ENCODE measurements at places on chromosomes 7 and 10.

DNA sequence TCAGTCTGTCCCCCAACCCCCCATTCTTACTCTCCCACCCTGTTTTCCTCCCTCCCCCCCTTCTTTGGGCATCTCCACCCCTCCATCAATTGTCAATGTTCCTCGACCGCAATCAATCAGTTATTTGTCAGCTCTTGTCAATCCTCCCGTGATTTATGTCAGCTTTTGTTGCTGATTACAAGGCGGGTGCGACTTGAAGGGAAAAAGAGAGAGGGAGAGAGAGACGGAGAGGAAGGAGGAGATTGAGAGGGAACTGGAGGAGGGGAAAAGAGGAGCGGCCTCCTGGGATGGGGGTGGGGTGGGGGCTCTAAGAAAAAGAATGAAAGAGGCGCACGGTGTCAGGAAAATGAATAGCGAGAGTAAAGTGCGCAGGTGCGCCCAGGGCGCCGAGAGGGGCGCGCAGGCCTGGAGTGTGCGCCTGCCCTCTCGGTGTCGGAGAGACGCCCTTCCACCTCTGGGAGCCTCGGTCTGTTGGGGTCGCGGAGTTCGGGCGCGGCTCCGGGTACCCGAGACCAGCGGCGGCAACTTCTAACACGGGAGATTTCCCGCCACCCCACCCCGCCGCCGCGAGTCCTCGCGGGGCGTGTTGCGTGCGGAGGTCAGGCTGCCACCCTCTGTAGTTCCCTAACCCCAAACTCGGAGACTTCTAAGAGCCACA lies 1.1 kb upstream of the ZNF503 start:
- no peak for DNase-seq

- DNase-seq = no peak
These were observed 7.7 kb upstream of the COBL start for GRCh38 chr7:51324206-51324898.

DNA sequence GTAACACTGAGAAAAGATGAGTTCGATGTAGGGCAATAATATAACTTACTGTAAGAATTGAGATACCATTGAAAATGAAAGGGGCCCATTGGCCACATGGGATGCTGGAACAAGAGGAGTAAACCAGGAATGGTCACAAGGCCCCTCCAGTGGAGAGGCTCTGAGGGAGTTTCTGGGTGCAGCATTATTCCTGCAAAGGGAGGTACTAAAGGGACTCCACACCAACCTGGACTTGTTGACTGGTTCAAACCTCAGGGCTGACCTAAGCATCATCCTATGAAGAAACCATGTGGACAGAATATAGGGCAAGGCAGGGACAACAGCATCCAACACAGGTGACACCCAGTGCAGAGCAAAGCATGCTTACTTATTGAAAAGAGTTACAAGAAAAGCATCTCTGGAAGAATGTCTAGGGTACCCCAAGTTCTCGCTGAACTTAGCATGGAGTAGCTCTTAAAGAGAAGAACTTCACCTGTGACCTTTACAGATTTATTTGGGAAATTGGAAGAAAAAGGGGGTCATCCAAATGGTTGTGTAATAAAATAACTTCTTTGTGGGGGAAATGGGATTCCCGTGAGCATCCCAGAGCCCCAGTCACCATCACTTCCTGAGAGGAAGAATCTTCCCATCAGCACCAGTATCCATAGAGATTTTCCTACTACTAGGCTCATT lies 34.7 kb downstream of the PRSS2 start:
- no peak for DNase-seq

- DNase-seq = no peak
These were observed 302.8 kb downstream of the ADRA2A start for GRCh38 chr10:111379534-111380187.

DNA sequence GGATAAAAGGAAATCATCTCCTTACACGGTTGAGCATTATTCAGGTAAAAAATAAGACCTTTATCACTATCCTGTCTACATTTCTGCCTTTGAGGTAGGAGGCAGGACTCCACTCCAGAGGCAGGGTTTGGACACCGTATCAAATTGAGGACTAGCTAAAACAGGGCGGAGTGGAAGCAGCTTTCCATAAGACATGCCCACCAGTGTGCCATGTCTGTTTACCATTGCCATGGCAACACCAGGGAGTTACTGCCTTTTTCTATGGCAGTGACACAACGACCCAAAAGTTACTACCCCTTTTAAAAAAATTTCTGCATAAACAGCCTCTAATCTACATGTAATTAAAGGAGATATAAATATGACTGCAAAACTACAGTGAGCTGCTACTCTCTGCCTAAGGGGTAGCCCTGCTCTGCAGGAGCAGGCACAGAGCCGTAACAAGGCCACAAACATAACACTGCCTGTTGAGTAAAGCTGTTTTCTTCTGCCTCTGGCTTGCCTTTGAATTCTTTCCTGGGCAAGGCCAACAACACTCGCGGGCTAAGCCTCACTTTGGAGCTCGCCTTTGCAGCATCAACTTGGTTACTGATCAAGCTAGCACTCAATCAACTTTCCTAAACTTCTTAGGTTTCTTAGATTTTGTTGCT lies 26.5 kb downstream of the DGKB start:
- no peak for DNase-seq

DNA sequence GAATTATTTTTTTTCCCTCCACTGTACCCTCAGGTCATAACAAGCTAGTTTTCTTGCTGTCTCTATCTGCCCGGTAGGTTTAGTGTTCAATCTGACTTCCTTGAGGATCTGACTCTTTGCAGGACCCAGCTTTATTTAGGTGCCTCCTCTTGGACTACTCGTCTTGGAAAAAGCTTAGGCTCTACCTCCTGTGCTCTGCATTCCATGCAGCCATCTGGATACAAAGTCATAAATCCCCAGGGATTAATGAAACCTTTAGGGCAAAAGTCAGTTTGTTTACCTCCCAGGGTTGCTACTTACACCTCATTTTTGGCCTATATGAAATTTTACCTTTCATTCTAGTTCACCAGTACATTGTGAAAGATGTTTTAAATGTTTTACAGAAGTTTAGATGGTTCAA lies 8.0 kb downstream of the STAG3 start:
- DNase-seq = no peak

- DNase-seq = no peak
These were observed 623.2 kb downstream of the GATA3 start for GRCh38 chr10:8677642-8678041.

- no peak for DNase-seq
These were observed 67.1 kb downstream of the GNAT3 start for GRCh38 chr7:80444811-80445210.

DNA sequence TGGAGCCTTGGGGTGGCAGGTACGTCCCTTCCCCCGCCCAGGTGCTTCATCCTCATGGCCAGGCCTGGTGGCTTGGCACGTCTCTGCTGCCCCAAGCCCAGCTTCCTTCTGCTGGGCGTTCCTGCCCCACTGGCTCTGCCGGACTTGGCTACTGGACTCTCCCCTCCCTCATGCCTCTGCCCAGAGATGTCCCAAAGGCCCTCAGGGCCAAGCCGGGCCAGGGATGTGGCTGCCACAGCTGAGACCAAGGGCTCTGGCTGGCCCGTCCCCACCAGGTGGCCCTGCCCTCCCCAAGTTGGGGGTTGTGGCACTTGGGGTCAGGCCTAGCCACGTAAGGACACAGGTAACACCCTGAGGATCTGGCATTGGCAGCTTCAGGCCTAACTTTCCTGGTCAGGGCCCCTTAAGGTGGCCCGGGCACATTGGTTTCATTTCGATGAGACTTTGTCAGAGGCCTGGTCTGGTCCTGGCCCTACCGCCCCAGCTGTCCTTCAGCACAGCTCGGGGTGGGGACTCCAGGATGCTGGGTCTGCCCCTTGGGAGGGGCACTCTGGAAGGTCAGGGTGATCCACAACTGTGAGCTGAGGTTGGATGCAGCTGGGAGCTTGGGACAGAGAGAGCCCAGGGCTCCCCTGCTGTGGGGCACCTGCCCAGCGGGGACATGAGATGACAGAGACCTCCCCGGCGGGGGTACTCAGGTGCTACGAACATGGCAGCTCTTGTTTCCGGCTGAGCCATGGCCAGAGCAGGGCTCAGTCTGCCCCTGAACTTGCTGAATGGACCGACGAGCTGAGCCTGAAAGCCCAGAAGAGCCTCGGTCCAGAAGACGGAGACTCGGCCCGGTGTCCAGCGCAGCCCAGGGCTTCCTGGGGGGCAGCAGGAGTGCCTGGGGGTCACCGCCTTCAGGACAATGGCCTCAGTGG lies 2.9 kb downstream of the BHLHA15 start:
- no peak for DNase-seq

DNA sequence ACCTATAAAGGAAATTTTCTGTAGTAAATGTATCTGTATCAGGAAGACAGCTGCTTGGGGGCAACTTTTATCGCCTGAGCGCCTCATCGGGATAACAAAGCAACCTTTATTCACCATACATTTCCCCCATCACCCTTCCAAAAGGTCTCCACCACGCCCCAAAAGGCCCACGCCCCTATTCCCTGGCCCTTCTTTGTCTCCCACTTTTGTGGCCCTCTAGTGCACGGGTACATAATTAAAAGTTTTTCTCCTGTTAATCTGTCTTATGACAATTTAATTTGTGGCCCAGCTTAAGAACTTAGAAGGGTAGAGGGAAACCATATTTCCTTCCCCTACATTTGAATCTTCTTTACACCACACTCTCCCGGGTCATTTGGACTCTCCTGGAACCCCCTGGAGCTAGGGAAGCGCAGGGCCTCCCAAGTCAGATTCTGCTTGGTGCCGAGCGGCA lies 625 bp downstream of the RP9 start:
- DNase-seq = no peak

DNA sequence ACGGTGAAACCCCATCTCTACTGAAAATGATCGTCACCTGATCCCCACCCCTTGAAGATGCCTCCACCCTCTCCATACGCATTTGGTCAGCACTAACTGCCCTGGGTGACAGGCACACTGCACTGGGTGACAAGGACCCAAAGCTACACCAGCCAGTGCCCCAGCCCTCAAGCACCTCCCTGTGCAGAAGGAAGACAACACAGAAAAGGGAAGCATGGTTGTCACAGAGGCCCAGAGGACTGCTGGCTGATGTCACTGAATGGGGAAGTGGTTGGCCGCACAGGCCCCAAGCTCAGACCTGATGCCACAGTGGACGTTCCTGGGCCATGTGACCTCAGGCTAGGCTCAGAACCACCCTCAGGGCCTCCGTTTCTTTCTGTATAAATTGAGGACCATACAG lies 4.2 kb upstream of the PILRA start:
- DNase-seq = no peak

DNA sequence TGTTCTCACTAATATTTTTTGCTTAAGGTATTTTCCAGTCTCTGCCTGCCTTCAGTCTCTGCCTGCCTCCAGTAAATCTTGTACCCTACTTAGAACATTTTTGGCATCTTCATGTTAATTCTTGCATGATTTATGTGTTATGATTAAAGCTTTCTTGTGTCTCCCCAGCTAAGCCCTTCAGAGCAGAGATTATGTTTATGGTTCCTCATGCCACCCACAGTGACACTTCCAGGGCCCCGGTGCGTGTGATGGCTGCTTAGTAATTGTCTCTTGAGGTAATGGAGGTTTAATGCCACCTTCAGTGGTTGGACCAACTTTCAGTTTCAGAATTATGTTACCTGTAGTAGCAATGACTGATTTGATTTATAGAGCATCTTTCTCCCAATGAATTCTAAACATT lies 70.6 kb upstream of the MET start:
- no peak for DNase-seq

GRCh38 chr7:147182874-147183273 lies 1066.3 kb downstream of the CNTNAP2 start:
- no peak for DNase-seq

All from activated T-helper 9 cell treated with anti-CD3 and anti-CD28 coated beads, Interleukin-2, amount 50 U/mL, for 16 hours (primary cell).